ENCODE measurements at places on chromosomes 6 and 20.
A peak's percentile ranks its signal among the peaks of the same experiment; 100 is the strongest.

GRCh38 chr6:156033598-156033997, 578.0 kb upstream of the NOX3 start:
- DNase-seq: no peak

- DNase-seq: no peak
Measured at GRCh38 chr6:115137910-115138309, 795.1 kb upstream of the HS3ST5 start.

GRCh38 chr20:48220033-48220633, 434.9 kb upstream of the SULF2 start:
- no peak for DNase-seq

DNA sequence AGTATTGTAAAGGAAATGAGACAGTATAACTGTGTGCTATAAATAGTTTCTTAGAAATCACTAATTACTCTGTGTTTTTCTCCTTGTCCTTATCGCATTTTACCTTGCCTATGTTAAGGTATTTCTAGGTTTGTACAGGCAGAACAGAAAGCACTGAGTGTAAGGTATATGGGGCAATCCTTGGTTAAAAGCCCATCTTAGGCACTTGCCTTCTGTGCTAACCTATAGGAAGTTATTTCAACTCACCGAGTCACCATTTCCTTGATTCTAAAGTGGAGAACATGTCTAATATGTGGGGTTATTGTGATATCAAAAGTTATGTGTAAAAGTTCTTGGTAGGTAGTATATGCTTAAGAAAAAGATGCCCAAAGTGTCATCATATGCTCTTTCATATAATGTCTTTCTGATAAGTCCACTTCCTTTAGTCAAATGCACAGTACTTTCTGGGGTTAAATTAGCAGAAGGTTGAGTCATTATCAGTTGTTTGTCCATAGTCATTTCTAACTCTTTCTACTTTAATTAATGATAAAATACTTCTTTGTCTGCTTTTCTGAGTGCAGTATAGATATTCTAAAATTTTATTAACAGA, 276.4 kb downstream of the UTRN start:
- no peak for DNase-seq

- peak; percentile 49 for DNase-seq
Measured at GRCh38 chr6:143397227-143398222, 53.0 kb downstream of the ADAT2 start.

- DNase-seq: peak; percentile 38
Measured at GRCh38 chr6:36633915-36634314, 39.8 kb downstream of the SRSF3 start.

GRCh38 chr20:8094415-8094818, 37.6 kb upstream of the PLCB1 start:
- DNase-seq: no peak

GRCh38 chr6:107105511-107106116, 9.7 kb downstream of the BEND3 start:
- no peak for DNase-seq

Measured in H54 (cell line).